ENCODE measurements at places on chromosomes 13 and 19. TPM values are rescaled to one million over a fixed set of nuclear protein-coding genes. Genes with fewer than 3 reads are reported as not detected.

Gene LINGO3
- 0.58 TPM for total RNA-seq

Gene CLEC17A
- total RNA-seq: not detected

Gene R3HDM4
- 44.9 TPM for total RNA-seq

Gene SKA3
- total RNA-seq: 29.0 TPM

Gene SYCN
- not detected for total RNA-seq

Gene DIRAS1
- total RNA-seq: 2.0 TPM

Gene FXYD1
- not detected for total RNA-seq

Gene TPP2
- 16.1 TPM for total RNA-seq

Gene EXOC3L2
- not detected for total RNA-seq

Gene OR7A5
- not detected for total RNA-seq

Gene DUS3L
- 118 TPM for total RNA-seq

- DNase-seq: peak; percentile 7
Observed at GRCh38 chr13:33014291-33014690, 1.9 kb upstream of the KL start.

DNA sequence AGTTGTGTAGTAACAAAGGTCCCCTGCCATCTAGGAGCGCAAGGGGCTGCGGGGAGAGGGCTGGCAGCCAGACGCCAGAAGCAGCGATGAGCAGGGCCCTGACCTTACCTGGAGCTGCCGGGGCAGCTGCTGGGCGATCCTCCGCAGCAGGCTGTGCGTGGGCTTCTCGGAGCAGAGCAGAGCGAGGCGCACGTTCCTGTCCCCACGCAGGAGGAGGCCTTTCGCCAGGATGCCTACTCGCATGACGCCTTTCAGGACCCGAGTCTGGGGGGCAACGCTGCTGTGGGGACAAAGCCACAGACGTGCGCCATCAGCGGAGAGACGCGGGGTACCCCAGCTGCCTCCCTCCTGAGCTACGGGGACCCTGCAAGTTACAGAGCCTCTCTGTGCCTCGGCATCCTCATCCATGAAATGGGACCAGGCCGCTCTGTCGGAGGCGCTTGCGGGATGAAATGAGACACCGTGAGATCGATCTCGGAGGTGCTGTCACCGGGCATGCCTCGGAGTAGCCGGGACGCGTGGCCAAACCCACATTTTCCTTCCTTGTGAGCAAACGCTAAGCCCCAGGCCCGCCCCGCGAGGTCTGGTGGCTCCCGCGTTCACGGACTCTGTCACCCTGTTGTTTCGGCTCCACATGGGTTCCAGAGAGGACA, 30.5 kb upstream of the MATK start:
- DNase-seq: no peak

DNA sequence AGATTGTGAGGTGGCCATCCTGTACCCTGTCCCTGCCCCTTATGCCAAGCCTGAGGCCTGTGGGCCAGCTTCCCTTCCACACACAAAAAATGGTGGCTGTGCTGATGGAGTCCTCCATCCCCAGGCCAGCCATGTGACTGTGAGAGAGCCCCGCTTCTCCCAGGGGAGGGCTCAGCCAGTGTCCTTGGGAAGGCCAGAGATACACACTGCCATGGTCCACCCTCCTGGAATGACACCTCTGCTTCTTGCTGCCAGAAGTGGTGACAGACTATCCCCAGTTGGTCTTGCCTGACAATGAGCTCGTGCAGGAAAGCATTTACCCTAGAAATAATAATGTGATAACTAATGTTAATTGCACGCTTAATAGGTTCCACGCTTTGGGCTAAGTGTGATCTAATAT, 38.0 kb downstream of the FAM124A start:
- no peak for DNase-seq

GRCh38 chr19:1451916-1452801, 2.2 kb downstream of the APC2 start:
- DNase-seq: no peak

DNA sequence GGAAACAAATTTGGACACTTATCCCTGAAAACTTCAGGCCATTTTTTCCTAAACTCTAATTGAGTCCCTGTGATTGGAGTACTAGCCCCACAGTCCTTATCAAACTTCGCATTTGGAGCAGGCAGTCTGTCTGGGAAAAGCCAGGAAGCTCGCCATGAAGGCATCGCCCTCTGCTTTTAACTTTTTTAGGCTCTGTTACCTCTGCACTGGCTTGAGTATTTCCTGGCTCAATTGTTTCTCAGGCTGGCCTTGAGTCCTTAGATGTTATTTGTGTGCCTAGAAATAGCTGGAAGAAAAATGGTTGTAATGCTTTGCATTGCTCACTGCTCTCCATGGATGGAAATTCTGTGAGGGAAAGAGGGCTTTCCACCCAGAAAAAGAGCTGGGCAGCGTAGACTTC, 24.2 kb downstream of the ACTN4 start:
- DNase-seq: no peak

- DNase-seq: no peak
Observed at GRCh38 chr19:2798158-2798685, 12.9 kb downstream of the THOP1 start.

DNA sequence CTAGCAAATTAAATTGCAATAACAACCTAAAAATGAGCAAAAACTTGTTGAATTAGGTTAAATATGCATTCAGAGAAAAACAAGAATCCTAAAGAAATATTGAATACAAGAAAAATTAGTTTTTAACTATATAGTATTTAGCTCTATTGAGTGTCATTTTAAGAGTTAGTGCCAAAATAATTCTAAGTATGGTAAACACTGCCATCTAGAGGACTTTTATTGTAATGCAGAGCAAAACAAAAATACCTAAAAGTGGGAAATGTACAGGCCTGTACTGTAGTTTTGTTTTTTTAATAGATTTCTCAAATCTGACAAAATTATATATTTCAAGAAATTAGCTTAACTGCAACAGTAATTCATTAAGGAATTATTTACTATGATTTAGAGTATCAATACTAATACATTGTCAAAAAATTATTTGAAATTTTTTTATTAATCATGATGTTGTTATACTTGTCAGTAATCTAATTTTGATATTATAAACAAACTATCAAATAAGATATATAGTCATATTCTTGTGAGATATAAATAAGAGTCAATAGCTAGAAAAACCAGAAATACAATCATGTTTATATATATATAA, 8.2 kb upstream of the PCDH9 start:
- peak; percentile 63 for DNase-seq

- DNase-seq: no peak
Observed at GRCh38 chr19:47676811-47677210, 36.4 kb upstream of the EHD2 start.

- peak; percentile 35 for DNase-seq
Observed at GRCh38 chr19:12090807-12091206, 26.3 kb downstream of the ZNF844 start.

DNA sequence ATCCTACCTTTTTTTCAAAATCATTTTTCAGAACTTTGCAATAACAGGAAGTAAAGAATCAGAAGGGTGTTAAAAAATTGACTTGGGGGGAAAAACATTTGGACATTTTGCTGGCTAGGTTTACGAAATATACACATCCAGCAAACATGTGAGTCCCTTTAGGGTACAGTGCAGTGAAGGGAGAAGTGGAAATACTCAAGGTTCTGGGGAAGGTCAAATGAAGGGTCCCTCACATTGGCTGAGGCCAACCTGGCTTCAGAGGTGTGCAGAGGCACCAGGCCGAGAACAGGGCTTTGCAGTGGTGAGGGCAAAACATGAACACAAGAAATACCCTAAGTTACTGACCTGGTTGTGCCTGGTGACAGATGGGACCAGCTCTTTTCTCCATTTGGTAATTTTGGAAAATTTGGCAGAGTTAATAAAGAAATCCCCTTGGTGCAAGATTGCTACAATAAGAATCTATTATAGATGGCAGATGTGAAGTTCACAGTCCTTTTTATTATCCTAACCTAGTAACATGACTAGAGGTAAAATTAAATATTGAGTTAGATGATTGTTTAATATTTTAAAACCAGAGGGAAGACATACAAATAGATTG, 1.5 kb upstream of the UPF3A start:
- no peak for DNase-seq

DNA sequence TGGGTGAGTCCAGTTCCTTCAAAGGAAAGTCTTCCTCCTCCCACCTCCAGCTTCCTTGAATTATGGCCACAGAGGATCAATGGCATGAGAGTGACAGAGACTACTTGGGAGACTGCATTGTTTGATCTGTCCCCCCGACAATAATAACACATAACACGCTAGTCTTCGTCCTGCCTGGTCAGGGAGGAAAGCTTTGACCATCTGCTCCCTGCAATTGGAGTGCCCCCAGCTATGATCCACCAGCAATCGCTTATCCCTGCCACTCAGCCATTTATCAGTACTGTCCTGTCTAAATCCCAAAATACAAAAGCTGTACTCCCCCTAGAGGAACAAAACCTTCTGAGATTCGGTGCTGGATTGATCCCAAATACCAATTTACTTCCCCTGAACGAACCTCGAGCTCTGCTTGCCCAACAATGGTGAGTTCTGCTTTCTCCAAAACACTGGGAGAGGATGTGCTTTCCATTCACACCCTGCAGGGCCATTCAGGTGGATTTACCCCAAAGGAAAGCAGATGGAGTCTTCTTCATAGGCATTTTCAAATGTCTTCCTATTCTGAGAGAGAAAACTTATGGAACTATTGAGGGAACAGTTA, 466.7 kb downstream of the TSHZ3 start:
- no peak for DNase-seq

GRCh38 chr19:38204728-38205127, 19.3 kb downstream of the DPF1 start:
- no peak for DNase-seq

DNA sequence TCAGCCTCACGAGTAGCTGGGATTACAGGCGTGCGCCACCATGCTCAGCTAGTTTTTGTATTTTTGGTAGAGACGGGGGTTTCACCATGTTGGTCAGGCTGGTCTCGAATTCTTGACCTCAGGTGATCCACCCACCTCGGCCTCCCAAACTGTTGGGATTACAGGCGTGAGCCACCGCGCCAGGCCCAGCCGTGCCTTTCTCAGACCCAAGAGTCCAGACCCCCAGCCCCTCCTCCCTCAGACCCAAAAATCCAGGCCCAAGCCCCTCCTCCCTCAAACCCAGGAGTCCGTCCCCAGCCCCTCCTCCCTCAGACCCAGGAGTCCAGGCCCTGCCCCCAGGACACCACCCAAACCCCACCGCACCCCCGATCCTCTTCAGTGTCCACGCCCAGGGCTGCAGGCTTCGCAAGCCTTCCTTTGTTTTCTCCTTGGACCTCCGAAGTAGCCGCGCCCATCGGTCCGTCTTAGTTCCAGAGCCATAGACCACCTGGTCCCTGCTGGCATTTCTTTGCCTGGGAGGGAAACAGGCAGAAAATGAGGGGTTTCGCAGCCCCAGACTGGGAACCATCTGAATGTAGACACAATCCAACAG, 3.7 kb downstream of the TMC4 start:
- DNase-seq: no peak

GRCh38 chr19:47105874-47106273, 7.7 kb downstream of the ZC3H4 start:
- DNase-seq: no peak

DNA sequence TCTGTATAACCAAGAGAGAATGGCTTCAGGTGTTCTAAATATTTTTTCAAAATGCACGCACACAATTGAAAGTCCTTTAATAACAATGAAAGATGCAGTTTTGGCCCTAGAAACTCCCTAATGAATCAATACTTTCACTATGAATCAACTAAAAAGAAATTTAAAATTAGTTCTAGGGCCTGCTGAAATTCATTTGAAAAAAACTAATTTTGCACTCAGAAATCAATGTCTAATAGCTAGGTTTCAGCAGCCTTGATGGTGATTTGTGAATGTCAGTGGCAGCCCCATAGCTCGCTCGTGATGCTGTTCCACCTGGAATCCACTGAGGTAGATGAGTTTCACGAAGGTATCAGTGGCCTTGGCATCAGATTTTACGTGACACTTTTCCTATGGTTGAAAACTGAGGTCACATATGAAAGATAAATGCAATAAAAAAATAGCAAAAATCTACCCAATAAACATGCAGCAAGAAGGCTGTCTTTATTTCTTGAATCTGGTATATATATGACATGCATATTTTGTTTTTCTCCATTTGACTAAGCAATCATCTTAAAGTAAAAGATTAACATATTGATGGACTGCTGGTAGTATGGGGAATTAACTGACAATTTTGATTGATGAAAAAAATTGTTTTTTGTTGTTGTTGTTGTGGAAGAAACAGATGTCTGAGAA, 141.0 kb downstream of the AKAP11 start:
- no peak for DNase-seq

DNA sequence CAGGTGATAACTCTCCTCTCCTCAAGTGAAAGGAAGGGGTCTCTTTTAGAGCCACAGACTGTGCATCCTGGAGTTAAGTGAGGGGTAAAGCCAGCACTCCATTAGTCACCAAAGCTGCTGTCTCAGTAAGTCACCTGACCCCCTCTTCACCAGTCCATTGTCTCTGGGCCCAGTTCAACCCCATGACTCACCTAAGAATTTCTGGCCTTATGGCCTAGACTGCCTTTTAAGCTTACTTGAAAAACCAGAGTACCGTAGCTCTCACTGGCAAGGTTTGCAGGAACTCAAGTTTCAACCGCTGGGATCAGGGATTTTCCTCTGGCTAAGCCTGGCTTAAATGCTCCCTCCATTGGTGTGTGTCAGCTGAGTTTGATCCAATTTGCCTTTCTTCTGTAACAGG, 23.4 kb upstream of the EID2 start:
- peak; percentile 85 for DNase-seq

DNA sequence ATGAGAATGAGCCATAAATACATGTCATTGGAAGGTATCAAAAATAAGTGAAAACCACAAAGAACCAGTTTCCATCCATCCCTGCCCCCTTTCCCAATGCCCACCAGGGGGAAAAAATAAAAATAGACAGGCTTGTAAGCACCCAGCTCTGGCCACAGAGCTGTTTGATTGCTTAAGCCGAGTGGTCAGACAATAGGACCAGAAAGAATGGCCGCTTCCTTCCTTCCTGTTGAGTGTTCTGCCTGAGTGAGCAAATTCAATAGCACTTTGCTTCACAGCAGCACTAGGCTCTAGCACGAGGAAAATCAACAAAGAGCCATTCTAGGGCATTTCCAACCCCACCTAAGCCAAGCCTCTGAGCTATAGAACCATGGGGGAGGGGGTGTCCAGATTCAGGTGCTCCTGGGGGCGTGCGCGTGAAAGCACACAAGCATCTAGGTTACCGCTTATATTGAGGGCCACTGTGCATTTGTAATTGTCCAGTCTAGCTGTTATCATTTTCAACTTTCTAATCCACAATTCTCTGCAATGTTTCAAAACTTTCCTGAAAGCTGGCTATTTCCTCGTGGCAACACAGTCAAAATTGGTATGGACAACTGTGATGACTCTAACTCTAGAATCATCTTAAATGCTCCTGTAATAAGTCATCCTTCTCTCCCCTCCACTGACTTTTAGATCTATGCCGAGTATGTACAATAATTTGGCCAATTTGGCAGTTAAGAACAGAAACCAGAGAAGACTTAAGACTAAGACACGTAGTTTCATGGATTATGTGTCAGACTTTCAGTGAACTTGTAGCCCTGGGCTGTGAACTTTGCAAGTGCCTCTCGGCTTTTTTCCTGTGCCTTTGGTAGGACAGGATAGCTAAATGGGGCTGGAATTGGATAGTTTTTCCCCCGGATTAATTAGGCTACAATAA, 64.3 kb downstream of the SPRY2 start:
- DNase-seq: peak; percentile 9

GRCh38 chr13:38346764-38347163, 2.9 kb upstream of the UFM1 start:
- DNase-seq: no peak

Data from PC-3 (cell line).